ENCODE measurements at places on chromosomes 12 and 14. TPM values are rescaled to one million over a fixed set of nuclear protein-coding genes. Genes with fewer than 3 reads are reported as not detected.

Gene ADAMTS20
- total RNA-seq, result not detected

DNA sequence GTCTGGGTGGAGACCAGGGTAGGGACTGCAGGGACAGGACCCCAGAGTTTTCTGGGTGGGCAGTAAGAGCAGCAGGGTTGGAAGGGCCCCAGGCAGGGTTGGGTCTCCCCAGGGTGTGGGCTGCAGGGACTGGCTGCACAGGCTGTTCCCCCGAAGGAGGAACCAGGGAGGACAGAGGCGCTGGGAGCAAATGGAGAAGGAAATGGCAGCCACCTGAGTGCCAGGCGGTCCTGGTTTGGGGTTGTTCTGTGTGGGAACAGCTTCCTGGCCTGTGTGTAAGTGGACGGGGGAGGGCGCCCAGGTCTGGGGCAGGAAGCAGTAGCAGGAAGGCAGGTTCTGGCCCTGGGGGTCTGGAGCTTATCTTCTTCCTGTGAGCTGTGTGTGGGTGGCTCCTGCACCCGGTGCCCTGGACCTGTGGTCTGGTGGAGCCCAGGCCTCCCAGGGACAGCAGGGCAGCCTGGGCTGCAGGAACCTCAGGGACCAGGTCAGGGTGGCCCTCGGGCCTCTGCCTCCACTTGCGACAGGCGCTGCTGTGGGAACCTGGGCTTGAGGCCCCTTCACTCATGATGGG, 372.8 kb downstream of the TMEM121 start:
- H3K27me3 ChIP-seq, result peaks cover 7% of the 10 kb centered on the region
- no peak overlapping the region for H3K27ac ChIP-seq
- DNase-seq, result no peak

GRCh38 chr12:12985817-12986408, 14.2 kb downstream of the HEBP1 start:
- H3K4me3 ChIP-seq, result no peak overlapping the region
- no peak for DNase-seq
- no peak overlapping the region for H3K27ac ChIP-seq
- H3K27me3 ChIP-seq, result no peaks in the 10 kb centered on the region
- H3K4me1 ChIP-seq, result no peaks in the 10 kb centered on the region

DNA sequence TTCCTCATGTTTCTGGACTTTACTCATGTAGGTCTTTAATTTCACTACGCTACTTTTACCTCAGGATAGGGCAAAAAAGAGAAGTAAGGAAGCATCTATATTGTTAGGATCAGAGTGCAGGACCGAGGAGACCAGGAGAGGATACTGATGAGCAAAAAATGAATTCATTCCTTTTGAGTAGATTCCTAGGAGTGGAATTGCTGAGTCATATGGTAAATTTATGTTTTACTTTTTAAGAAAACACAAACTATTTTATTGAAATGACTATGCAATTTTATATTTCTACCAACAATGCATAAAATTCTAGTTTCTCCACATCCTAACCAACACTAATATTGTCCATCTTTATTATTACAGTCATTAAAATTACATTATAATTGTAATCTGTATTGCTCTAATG, 50.8 kb upstream of the GARIN6 start:
- H3K4me3 ChIP-seq, result no peak overlapping the region
- no peaks in the 10 kb centered on the region for H3K27me3 ChIP-seq
- no peaks in the 10 kb centered on the region for H3K36me3 ChIP-seq

DNA sequence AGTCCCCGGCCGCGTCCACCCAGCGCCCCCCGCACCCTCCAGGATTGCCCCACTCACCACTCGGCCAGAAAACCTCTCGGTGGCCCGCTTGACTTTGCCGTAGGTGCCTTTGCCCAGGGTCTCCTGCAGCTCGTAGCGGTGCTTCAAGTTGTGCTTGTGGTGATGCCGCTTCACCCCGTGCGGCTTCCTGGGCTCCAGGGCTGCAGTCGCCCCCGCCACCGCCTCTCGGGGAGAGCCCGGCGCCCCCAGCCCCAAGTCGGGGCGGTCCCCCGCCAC, 459 bp downstream of the NUAK1 start:
- peaks cover 71% of the 10 kb centered on the region for H3K27me3 ChIP-seq
- no peaks in the 10 kb centered on the region for H3K36me3 ChIP-seq
- H3K4me3 ChIP-seq, result no peak overlapping the region
- no peak overlapping the region for H3K27ac ChIP-seq
